ENCODE measurements at places on chromosomes 3 and 15.

DNA sequence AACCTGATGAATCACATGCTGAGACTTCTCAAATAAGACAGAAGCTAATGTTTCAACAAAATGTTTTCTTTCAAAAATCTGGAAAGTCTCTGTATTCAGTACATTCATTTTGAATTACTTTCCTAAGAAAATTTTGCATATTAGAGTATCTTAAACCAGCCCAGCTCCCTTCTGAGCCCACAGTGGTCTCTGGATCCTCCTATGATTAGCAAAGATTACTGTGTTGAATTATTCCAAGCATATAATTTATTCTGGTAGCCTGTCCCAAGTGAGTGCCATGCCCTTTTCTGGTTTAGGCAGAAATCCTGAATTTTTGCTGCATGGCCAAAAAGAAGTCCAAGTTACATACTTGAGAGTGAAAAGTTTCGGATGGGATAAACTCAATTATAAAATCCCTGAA lies 279.0 kb downstream of the CTNNB1 start:
- no peak for DNase-seq

DNA sequence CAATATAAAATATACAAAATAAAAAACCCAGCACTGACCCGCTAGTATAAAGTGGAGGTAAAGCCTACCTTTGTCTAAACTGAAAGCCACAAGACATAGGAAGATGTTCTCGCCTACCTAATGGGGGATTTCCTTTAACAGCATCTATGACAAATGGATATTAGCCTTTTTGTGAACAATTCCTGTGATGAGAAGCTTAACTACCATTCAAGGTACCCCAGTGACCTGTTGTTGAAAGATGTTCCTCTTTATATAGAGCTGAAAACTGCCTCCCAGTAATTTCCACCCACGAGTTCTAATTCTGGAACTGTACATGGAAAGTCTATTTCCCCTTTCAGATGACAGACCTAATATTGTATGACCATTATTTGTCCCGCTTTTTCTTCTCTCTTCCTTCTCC lies 109.8 kb upstream of the RASGRP1 start:
- peak; percentile 72 for DNase-seq

GRCh38 chr15:77375133-77375532 lies 44.8 kb downstream of the PEAK1 start:
- DNase-seq, result no peak

DNA sequence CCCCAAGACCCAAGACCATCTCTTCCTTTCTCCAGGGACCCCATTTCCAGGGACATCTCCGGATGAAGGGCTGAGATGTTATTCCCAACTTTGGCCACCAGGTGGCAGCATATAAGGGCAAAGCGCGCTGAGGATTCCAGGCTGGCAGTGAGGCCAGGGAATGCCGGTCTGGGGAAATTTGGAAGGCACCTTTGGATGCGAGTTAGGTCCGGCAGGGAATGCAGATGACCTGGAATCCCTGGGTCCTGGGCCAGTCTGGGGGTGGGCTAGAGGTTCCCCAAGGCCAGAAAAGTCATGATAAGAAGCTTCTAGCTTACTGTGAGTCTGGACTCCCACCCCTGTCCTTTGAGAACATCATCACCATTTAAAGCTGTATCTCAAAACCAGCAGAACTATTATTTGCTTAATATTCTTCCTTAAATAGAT lies 1.6 kb upstream of the CHST13 start:
- no peak for DNase-seq

DNA sequence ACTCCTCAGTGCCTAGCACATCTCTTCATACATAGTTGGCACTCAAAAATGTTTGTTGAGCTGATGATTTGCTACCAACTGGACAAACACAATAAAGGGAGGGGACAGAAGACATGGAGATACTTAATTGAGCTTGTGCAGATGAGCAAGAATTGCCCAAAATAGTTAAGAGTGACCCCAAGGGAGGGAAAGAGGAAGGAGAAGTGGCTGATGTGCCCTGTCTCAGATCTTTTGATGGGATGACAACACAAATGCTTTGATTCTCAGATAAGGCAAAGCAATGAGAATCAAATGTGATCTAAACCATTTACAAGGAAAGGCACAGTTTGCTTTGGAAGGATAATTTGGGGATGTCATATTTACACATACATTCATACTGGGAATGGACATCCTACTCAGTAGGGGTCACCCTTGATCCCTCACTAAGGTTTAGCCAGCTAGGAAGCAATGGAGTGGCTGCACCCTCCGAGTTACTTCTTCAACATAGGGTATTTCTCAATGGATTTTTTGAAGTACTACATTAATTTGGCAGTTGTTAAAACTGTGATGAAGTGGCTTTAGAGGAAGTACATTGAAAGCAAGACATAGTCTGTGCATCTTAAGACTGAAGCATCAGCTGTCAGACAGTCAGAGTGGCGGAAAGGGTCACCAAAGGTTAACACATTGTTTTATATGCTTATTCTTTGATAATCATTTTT lies 21.9 kb upstream of the SSR3 start:
- peak; percentile 56 for DNase-seq

GRCh38 chr3:86774082-86774691 lies 216.8 kb downstream of the VGLL3 start:
- DNase-seq, result peak; percentile 0

DNA sequence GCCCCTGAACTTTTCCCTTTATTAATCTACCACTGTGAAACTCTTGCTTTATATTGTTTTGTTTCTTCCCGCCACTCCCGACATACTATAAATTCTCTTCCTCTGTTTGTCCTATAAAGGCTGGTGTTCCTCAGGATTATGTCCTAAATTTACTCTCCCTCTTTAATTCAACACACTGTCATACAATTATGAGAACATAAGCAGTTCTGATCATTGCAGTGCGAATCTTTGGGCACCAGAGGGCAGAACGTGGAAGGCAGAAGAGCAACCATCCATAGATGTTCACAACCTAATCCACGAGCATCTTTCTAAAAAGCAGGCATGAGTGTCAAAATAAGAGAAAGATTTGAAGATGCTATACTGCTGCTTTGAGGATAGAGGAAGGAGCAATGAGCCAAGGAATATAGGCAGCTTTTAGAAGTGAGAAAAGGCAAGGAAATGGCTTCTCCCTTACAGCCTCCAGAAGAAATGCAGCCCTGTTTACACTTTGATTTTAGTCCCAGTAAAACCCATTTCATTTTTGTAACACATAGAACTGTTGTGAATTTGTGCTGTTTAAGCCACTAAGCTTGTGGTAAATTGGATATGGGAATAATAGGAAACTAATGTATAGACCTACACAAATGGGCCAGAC lies 179.4 kb downstream of the GBE1 start:
- DNase-seq, result no peak

GRCh38 chr3:128498901-128499530 lies 6.0 kb upstream of the GATA2 start:
- DNase-seq, result no peak

DNA sequence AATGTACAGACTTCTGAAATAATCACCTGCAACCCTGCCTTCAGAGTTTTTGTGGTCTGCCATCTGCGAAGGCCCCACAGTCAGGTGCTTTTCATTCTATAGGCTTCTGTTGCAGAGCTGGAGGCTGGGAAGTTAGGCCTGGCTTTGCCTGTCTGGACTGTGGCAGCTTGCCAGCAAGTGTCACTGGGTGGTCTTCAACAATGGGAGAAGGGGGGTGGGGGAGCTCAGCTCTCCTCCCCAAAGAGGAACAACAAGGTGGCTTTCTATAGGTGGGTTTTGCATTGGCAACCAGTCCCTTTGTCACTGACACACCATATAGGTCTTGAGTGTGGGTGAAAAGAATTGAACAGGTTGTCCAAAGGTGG lies 7.3 kb downstream of the BOC start:
- DNase-seq, result no peak

- no peak for DNase-seq
Observed at GRCh38 chr15:43795997-43796396, 3.9 kb downstream of the SERF2 start.

GRCh38 chr15:91468871-91469580 lies 369.0 kb downstream of the SV2B start:
- DNase-seq, result no peak

GRCh38 chr3:128007033-128007424 lies 45.2 kb upstream of the SEC61A1 start:
- DNase-seq, result no peak

DNA sequence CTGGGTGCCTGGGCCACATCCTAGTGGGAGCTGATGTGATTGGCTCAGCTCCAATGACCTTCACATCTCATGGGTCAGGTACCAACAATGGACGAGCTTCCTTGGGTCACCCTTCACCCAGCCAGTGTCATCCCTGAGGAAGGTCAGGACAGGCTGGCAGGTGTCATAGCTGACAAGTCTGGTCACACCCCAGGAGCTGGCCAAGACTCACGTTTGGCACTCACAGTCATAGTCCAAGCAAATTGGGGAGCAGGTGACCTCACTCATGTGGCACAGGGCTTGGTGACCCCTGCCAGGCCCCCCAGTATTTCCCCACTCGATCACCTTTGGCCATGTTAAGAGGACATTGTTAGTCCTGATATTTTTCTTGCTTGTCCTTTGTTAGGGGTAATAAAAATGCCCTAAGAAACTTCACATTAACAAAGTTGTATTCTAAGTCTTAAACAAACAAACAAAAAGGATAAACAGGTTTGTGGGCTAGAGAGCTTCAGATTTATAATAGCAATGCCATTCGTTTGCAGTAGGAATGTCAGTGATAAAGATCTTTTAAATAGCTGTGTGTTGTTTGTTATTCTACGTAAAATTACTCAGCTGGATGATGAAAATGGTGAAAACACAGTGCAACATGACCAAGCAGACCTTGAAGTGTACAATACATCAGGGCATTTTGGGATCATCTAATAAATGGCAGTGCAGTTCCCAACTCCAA lies 79.5 kb upstream of the POMGNT2 start:
- no peak for DNase-seq

DNA sequence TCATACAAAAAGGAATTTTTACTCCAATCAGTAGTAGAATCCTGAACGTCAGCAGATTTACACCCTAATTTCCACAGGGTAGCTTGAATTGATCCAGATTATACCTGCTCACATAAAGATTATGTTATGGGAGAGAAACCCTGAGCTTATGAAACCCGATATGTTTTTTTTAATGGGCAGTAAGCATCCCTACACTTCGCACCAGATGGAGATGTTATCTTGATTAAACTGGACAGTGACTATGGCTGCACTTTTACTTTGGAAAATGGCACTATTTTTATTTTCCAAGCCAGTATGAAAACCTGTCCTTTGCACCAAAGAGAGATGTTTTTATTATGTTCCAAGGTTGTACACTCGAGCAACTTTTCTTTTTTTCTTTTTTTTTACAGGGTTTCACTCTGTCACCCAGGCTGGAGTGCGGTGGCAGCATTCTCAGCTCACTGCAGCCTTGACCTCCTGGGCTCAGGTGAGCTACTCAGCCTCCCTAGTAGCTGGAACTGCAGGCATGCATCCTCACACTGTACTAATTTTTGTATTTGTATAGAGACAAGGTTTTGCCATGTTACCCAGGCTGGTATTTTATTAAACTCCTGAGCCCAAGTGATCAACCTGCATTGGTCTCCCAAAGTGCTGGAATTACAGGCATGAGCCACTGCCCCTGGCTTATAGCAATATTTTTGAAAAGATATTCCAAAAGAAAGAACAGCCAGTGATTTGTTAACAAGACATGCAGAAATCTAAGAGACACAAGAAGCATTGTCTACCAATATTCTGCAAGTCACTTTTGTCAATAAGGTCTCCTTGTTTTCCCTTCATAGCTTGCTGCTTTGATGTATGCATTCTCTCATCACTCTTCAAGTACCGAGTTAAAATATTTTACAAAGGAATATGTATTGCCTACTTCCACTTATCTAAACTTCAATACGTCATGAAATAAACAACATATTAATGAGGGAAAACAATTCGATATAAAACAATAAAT lies 1412.6 kb downstream of the ZPLD1 start:
- no peak for DNase-seq

GRCh38 chr3:185537369-185537970 lies 14.9 kb downstream of the LIPH start:
- DNase-seq, result peak; percentile 70

GRCh38 chr3:127214975-127215374 lies 22.0 kb downstream of the PRR23E start:
- DNase-seq, result no peak

DNA sequence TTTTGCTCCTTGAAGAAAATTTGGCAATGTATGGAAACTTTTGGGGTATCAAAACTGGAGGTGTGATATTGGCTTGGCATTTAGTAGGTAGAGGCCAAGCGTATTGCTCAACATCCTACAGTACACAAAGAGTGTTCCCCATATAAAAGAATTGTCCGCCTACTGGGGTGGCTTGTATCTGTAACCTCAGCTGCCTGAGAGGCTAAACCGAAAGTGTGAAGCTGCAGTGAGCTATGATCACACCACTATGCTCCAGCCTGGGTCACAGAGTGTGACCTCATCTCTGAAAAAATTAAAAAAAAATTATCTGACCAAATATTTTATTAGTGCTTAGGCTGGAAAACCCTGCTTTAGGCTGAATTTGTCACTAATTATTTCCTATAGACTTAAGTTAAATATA lies 483.9 kb downstream of the PYDC2 start:
- no peak for DNase-seq

DNA sequence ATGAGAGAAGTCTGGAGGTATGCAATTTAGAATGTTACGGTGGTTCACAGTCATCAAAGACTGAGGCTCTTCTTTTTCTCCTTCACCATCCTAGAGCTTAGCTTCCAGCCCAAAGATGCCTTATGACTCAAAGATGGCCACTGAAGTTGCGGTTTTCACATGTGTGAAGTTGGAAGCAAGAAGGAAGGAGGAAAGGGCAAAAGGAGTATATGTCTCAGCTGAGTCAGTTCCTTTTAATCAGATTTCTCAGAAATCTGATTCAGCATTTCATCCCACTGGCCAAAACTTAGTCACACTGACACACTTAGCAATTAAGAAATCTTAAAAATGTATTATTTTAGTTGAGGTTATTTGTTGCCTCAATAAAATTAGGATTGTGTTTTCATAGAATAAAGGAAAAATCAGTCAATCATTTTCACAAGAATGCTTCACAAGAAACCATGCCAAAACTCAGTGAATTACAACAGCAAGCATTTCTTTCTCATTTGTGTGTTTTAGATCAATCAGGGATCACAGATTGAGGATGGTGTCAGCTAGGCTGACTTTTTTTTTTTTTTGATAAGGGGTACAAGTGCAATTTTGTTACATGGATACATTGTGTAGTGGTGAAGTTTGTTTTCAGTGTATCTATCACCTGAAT lies 211.1 kb upstream of the GADL1 start:
- peak; percentile 74 for DNase-seq

DNA sequence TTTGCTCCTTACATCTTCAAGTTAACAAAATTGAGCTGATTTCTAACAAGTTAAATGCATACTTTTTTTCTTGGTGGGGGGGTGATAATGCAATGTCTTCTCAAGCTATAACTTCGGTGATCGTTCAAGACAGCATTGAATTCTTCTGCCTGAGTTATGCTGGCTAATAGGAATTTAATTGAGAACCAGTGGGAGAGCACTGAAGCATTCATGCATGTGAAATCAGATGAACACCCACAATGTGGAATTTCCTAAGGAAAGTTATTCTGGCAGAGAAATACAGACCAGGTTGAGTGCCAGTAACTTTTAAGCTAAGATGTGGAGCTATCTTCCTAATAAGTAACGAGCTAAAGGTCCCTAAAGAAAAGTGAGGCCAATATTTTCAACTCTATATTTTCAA lies 3.0 kb downstream of the SPATA16 start:
- no peak for DNase-seq

- peak; percentile 84 for DNase-seq
Observed at GRCh38 chr3:58414538-58415197, 19.0 kb downstream of the PDHB start.

Data from inflammatory macrophage treated with lipopolysaccharide for 1 hour (primary cell).